ENCODE measurements at places on chromosomes 13 and 19. TPM values are rescaled to one million over a fixed set of nuclear protein-coding genes. Genes with fewer than 3 reads are reported as not detected.
A peak's percentile ranks its signal among the peaks of the same experiment; 100 is the strongest.

Gene ZNF180
- 4.5 TPM for total RNA-seq

DNA sequence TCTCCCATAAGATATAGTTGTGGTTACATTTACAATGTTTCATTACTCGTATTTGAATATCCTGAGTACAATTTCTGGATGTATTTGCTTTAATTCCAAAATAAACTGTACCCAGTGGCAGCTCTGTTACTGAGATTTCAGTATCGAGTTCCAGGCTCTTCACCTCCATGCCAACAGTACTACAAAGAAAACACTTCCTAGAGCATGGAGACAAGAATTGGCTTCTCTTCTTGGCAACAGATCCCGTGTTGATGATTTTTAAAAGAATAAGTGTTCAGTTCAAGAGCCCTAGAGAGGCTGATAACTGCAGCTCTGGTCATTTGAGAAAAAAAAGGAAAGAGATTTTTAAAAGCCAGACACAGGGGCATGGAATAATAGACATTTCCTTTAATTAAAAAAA is 302.8 kb downstream of the EFNB2 start:
- DNase-seq = no peak

DNA sequence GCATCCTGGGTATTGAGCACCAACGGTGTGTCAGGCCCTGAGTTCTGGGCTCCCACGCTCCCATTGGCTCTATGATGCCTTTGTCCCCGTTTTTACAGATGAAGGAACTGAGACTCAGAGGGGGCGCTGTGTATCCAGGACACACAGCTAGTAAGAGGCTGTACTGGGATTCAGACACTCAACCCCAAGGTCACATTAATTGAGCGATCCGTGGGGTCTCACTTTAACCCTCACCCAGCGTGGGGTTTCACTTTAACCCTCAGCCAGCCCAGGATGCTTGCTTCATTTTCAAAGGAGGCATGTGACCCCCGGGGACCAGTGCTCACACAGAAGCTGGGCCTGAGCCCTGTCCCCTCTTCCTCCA is 42.6 kb downstream of the CYP4F22 start:
- DNase-seq = no peak

Gene KLK14
- total RNA-seq = 2.8 TPM

GRCh38 chr19:38617764-38618589 is at the start of gene MAP4K1:
Gene MAP4K1, minus strand, starts transcription at chr19:38617953. Its CDS starts 58 bp downstream, at chr19:38617895.
- DNase-seq = peak; percentile 84

GRCh38 chr13:77548095-77548494 is 12.6 kb downstream of the SCEL start:
- no peak for DNase-seq

- DNase-seq = no peak
These were observed 205.0 kb downstream of the TSHZ3 start for GRCh38 chr19:31144075-31144870.

GRCh38 chr13:20671789-20672188 is 31.7 kb upstream of the IL17D start:
- no peak for DNase-seq

DNA sequence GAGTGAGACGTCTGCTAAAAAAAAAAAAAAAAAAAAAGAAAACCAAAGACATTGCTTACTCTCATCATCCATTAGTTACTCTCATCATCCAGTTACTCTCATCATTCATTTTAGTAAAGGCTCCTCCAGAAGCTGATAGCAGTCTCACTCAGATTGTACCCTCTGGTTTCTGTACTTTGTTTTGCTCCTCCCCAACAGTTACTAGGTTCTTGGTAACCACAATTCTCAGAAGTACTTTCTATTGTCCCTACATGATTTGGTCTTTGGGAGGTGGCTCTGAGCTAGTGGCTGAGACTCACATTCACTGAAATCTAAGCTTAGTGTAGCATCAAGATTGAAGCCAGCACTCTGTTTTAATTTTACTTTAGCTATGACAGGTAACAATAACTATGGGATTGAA is 14.3 kb downstream of the ERICH4 start:
- DNase-seq = no peak

DNA sequence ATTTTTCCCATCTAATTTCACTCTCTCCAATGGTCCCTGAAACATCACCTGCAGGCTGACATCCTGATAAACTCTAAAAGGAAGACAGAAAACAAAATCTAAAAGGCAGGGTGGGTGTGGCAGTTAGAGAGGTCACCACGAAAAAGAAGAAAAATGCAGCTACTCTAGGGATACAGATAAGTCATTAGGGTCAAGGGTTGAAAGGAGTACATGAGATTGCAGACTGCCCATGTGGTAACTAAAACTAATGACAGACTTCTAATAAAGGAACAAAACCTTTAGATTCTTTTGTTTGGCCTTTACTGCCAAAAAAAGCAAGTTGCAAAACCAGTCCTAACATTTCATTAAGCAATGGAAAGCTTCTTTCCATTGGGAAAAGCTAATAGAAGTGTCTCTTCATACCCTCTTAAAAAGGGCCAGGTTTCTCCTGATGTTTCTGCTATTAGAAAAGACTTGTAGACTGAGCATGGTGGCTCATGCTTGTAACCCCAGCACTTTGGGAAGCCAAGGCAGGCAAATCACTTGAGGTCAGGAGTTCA is 31.0 kb downstream of the THSD1 start:
- DNase-seq = no peak

DNA sequence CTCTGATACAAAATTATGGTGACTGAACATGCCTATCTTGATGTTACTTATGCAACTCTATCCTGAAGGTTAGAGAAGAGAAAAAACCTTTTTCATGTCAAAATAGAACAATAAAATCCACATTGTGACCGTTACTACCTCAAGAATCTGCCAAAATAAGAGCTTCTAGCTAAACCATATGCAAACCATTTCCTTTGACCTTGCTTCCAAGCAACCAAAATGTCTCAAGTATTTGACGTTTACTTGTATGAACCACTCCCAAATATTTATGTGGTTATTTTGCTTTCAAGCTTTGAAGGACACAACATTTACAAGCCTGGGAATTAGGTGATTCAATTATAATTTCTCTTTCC is 13.9 kb downstream of the FOXO1 start:
- no peak for DNase-seq

GRCh38 chr13:20428666-20429644 is 96.7 kb downstream of the CRYL1 start:
- no peak for DNase-seq

- no peak for DNase-seq
These were observed 3.9 kb downstream of the SLC25A41 start for GRCh38 chr19:6429419-6430221.

GRCh38 chr13:19952850-19953249 is 5.7 kb upstream of the ZMYM2 start:
- no peak for DNase-seq

Data from Right ventricle myocardium inferior (tissue), 1 donor.